ENCODE measurements at places on chromosomes 7 and 10.

GRCh38 chr7:66283003-66283920 lies 78.1 kb downstream of the TPST1 start:
- DNase-seq, result no peak

GRCh38 chr7:117237646-117238045 lies 85.2 kb downstream of the WNT2 start:
- no peak for DNase-seq

GRCh38 chr10:124728071-124728829 lies 15.9 kb downstream of the FAM53B start:
- DNase-seq, result no peak

DNA sequence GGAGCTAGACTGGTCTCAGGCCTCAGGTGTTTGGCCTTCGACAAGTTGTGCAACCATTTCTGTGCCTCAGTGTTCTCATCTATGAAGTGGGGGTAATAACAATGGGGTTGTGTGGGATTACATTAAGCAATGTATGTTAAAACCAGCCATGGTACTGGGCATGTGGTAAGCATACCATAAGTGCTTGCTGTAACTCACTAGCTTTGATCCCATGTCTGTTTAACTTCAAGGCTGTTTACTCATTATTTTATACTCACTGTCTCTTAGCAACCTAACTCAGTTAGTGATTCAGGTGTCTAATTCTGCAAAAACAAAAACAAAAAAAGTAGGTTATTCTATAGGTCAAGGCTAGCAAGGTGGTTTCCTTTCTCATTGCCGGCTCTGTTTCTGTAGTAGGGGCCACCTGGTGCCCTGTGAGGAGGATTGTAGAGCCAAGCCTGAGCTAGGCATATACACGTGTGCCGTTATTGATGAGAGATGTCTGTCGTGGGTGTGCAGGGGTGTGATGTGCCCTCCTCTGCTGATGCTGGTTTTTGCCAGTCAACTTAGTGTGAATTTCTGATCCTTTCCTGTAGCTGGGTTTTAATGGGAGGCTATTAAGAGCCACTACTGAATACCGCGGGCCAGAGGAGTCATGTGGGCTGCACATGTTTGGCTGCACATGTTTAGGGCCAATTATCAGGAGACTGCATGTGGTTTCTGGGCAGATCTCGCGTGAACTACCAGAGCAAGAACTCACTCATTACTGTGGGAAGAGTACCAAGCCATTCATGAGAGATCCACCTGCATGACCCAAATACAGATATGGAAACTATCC lies 56.2 kb downstream of the EEPD1 start:
- DNase-seq, result no peak

GRCh38 chr7:149150981-149151380 lies 3.7 kb downstream of the ZNF398 start:
- DNase-seq, result no peak

DNA sequence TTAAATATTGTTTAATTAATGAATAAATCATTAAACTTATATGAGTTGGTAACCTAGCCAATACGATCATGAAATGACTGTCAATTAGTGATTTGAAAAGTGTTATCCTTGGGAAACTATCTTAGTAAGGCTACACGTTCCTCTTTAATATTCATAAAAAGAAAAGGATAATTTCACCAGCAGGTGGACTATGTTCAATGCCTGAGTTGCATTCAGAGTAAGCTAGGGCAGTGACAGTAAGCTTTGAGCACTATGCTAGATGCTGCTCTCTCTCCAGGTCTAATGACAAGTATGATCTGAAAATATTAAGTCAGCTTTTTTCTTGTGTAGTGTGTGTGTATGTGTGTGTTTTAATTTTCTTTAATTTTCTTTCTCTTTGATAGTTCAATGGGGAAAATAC lies 486.3 kb upstream of the PCDH15 start:
- no peak for DNase-seq

GRCh38 chr10:104350127-104350635 lies 3.5 kb upstream of the CFAP58 start:
- no peak for DNase-seq

- DNase-seq, result no peak
These were observed 94.9 kb downstream of the SVOPL start for GRCh38 chr7:138606236-138606635.

- no peak for DNase-seq
These were observed 249.1 kb upstream of the YAE1 start for GRCh38 chr7:39317107-39317506.

DNA sequence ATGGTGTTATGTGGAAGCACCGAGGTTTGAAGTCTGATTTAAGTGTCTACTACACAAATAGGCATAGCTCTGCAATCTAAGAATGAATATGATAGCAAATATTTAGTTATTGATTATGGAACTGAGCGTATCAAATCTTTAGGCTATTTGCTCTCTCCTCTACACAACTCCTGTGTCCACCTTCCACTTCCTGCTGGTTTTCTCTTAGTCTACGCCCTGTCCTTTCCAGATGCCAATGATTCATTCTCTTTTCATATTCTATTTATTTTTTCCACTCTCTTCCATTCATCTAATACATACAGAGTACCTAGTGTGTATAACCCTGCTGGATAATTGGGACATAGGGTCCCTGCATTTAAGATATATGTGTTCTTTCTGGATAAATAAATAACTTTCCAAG lies 83.7 kb downstream of the DGKB start:
- DNase-seq, result no peak

- no peak for DNase-seq
These were observed 96.8 kb downstream of the COL28A1 start for GRCh38 chr7:7438851-7439250.

GRCh38 chr10:95651346-95652060 lies 5.0 kb downstream of the ALDH18A1 start:
- DNase-seq, result no peak

GRCh38 chr7:92669616-92670165 lies 79.5 kb upstream of the FAM133B start:
- DNase-seq, result no peak

GRCh38 chr10:63157845-63158624 lies 24.9 kb downstream of the NRBF2 start:
- peak; percentile 41 for DNase-seq

GRCh38 chr7:80847895-80848294 lies 71.0 kb downstream of the SEMA3C start:
- DNase-seq, result no peak

GRCh38 chr7:55108818-55109217 lies 90.0 kb downstream of the EGFR start:
- DNase-seq, result no peak

DNA sequence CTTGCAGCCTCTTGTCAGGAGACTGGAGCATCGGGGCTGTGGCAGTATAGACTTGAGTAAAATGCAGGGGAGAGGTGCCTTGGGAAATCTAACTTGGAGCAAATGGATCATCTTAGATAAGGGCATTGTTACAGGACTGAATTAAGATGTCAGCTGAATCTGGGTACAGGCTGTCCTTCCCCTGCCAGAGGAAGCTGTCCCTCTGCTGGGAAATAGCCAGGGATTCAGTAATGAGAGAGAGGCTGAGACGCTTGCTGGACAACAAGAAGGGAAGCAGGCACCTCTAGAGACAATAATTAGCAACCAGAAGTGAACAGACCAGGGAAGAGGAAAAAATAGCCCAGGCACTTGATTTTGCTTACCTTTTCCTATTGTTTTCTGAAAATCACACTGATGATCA lies 20.7 kb upstream of the RAPGEF5 start:
- no peak for DNase-seq

- DNase-seq, result no peak
These were observed 40.9 kb upstream of the WDR11 start for GRCh38 chr10:120810298-120810697.

DNA sequence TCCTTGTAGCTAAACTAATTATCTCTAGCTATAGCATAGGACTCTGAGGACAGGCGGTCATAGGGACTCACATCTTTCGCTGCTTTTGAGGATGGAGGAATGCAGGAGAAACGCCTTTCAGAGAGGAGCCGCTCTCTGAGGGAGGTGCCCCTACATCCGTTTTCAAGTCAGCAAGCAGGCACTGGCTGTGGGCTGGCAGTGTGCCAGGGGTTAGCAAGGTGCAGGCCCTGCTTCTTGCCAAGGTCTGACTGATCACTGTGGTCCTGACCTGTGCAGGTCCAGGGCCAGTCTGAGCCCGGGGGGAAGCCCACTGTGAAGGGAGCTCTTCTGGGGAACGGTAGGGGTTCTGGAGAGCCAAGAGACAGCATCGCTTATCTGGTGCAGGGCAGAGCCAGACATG lies 89.4 kb downstream of the SH3PXD2A start:
- peak; percentile 64 for DNase-seq

- DNase-seq, result no peak
These were observed 71.3 kb downstream of the MYOF start for GRCh38 chr10:93410697-93411348.

- DNase-seq, result no peak
These were observed 6.6 kb downstream of the NIPSNAP2 start for GRCh38 chr7:55970978-55971377.

- no peak for DNase-seq
These were observed 40.2 kb upstream of the PRSS58 start for GRCh38 chr7:142298009-142298408.

DNA sequence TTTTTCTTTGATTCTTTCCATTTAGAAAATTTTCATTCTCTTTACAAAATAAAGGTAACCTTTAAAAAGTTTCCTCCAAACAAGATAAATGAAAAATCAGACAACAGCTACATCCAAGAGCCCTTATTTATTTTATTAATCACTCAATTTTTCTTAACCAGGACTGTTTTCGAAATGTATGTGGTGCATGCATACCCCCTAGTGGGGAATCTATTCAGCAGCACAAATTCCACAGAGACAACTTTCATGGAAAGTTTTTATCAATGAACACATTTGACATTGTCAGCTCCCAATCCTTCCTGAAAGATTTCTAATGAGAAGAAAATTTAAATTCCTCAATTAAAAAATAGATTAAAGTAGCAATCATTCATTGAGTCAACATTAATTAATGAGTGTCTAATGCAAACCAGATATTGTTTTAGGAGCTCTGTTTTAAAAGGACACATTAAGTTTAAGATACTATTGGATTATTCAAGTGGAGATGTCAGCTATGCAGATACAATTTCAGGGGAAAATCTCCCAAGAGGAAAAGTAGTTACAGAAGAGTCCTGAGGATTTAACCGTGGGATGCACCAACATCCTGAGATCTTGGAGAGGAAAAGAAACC lies 5.2 kb upstream of the HTR7 start:
- no peak for DNase-seq

GRCh38 chr10:118845776-118846175 lies 91.0 kb upstream of the CACUL1 start:
- DNase-seq, result no peak

GRCh38 chr10:114283091-114283490 lies 44.0 kb downstream of the VWA2 start:
- DNase-seq, result no peak

GRCh38 chr7:131354390-131354789 lies 26.7 kb downstream of the MKLN1 start:
- DNase-seq, result no peak

DNA sequence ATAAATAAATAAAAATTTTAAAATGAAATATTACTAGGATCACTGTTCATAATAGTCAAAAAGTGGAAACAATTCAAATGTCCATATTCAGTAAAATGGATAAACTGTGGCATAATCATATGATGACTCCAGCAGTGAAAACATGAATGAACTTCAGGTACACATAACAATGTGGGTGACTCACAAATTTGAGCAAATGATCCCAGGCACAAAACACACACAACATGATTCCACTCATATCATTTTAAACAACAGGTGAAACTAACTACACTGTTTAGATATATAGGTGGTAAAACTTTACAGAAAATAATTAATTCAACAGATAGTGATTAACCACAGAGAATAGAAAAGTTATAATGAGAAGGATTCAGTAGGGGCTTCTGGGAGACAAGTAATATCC lies 14.7 kb upstream of the SAMD8 start:
- DNase-seq, result no peak

DNA sequence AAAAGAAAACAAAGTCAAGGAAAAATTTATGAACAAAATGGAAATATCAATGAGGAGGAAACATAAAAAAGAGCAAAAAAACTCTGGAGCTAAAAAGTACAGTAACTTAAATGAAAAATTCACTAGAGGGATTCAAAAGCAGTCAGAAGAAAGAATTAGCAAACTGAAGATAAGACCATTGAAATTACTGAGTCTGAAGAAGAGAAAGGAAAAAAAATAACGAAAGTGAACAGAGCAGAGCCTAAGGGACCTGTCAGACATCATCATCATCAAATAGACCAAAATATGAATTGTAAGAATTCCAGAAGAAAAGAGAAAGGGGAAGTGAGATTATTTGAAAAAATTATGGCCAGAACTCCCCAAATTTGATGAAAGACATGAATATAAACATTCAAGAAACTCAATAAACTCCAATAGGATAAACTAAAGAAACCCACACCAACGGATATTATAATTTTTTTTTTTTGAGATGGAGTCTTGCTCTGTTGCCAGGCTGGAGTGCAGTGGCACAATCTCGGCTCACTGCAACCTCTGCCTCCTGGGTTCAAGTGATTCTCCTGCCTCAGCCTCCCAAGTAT lies 16.2 kb downstream of the NPC1L1 start:
- no peak for DNase-seq

- no peak for DNase-seq
These were observed 23.0 kb downstream of the ZFAND2A start for GRCh38 chr7:1136841-1137516.

DNA sequence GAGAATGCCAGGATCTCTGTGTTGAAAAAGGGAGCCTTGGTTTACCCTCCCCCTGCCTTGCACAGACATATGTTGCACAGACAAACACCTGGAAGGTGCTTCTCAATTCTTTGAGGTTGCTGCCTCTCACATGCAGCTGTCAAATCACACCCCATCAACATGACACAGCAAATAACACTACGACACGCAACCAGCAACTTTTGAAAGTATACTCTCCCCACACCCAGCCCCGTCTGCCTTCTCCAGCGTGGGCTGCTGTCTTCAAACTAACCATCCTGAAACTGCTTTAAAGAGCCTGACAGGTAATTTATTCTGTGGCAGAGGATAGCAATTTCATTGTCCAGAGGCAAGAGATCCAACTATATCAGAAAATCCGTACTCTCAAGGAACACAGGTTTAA lies 136.1 kb downstream of the PLXNA4 start:
- no peak for DNase-seq

GRCh38 chr7:150450491-150451001 lies at the start of gene GIMAP8:
GIMAP8 (plus strand) TSS chr7:150450630; CDS start chr7:150466699, 16,069 bp downstream.
- peak; percentile 43 for DNase-seq

DNA sequence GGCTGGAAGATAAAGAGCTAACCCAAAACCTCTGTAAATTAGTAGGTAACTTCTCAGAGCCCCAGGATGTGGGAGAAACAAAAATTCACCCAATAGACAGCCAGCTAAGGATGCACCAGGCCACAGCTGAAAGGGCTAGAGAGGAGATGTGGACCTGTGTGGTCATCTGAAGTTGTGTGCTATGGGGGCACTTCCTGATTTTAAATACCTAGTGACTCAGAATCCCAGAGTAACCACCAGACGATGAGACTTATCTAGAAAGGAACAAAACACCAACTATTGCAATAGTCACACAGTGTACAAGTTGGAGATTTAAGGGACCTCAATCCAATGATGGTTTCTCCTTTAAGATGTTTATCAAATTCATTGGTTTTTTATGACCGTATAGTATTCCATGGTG lies 408.3 kb upstream of the ANKRD30A start:
- no peak for DNase-seq

Data from stimulated activated CD4-positive, alpha-beta T cell treated with anti-CD3 and anti-CD28 coated beads, Interleukin-1b, Interleukin-23, amount 100 ng/mL, for 4 hours (primary cell).